Thymus (tissue), 14 donors: ENCODE measurements at places on chromosomes 1 and 21. TPM values are rescaled to one million over a fixed set of nuclear protein-coding genes. Genes with fewer than 3 reads are reported as not detected.

Gene LRRN2
- total RNA-seq, result 0.66 TPM

Gene SHISAL2A
- 0.61 TPM for total RNA-seq

Gene ASCL5
- not detected for total RNA-seq

Gene FAM167B
- total RNA-seq, result 1.2 TPM

Gene VSIG8
- 0.24 TPM for total RNA-seq

DNA sequence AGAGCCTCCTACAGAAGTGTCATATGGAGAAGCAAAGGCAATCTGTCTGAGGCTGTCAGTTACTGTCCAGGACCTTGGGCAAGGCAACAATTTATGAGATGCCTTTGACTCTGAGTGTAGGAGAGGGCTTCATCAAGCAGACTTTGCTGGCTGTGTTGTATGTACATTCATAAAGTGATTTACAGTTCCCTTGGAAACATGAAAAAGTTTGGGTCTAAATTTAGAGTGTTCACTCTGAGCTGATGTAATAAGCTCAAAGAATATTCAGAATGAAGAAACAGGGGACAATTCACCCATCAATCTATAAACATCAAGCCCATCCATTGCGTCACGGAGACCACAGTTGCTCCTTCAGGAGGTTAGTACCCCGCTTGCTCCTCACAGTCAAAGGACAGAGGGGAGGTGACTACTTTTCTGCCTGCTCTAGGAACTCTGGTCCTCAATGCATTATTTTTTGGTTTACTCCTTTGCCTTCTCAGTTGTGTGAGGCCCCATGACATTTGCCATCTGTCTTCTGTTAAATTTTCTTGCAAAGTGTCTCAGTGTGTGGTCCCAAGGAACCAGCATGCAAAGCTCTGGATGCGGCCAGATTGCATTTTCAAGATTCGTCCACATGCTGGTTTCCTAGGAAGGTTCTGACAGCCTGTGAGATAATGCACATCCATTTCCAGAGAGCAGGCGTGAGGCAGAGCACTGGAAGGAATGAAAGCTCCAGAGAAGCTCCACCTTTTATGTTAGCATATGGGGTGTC is 241.1 kb upstream of the KIAA0040 start:
- no peaks in the 10 kb centered on the region for H3K36me3 ChIP-seq
- H3K27me3 ChIP-seq, result no peaks in the 10 kb centered on the region
- no peaks in the 10 kb centered on the region for H3K4me1 ChIP-seq
- no peak for DNase-seq
- no peak overlapping the region for H3K27ac ChIP-seq
- no peak overlapping the region for H3K4me3 ChIP-seq

- DNase-seq, result no peak
- no peaks in the 10 kb centered on the region for H3K4me1 ChIP-seq
- no peaks in the 10 kb centered on the region for H3K36me3 ChIP-seq
- no peak overlapping the region for H3K4me3 ChIP-seq
Observed at GRCh38 chr1:54112705-54113368, 40.0 kb downstream of the CDCP2 start.

GRCh38 chr1:204562075-204562990 is 46.1 kb downstream of the MDM4 start:
- no peak overlapping the region for H3K4me3 ChIP-seq
- H3K4me1 ChIP-seq, result peaks cover 43% of the 10 kb centered on the region
- no peak for DNase-seq
- H3K27me3 ChIP-seq, result no peaks in the 10 kb centered on the region

GRCh38 chr21:42619166-42619565 is 34.3 kb upstream of the PDE9A start:
- H3K36me3 ChIP-seq, result no peaks in the 10 kb centered on the region
- H3K4me1 ChIP-seq, result peaks cover 9% of the 10 kb centered on the region
- no peak overlapping the region for H3K4me3 ChIP-seq
- no peak overlapping the region for H3K27ac ChIP-seq

DNA sequence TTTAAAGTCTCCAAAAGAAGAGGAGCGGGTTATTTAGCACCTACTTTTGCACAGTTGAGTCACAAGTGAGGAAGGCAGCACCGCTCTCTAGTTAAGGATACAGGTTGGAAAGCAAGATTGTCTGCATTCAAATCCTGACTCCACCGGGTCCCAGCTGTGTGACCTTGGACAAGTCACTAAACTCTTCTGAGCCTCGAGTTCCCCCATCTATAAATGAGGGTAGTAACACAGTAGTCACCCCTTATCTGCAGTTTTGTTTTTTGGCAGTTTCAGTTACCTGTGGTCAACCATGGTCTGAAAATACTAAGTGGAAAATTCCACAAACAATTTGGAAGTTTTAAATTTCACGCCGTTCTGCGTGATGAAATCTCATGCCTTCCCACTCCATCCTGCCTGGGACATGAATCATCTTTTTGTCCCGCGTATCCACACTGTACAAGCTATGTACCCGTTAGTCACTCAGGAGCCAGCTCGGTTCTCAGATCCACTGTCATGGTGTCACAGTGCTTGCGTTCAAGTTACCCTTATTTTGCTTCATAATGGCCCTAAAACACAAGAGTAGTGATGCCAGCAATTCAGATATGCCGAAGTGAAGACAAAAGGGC is 49.4 kb downstream of the CAPZB start:
- H3K27ac ChIP-seq, result peak overlapping the region; percentile 79
- peaks cover 5% of the 10 kb centered on the region for H3K36me3 ChIP-seq
- H3K4me1 ChIP-seq, result peaks cover 93% of the 10 kb centered on the region
- no peak for DNase-seq
- no peaks in the 10 kb centered on the region for H3K27me3 ChIP-seq

- DNase-seq, result no peak
- H3K27me3 ChIP-seq, result no peaks in the 10 kb centered on the region
Observed at GRCh38 chr21:40671716-40672115, 175.2 kb downstream of the DSCAM start.

DNA sequence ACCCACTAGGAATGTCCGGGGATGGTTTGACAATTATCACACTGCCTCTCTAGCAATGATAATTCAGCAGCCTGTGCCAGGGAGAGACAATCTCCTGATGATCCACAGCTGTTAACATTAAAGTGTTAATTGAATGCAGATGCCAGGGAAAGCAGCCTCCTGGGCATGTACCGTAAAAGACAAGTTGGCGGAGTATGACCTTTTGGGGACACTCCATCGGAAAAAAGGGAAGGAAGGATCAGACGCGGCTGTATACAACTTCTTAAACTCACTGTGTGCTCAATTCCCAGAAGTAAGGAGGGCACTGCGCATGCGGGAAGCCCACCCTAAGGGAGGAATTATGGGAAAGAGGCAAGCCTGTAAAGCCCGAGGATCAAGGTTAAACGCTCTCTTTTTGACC is 62.6 kb downstream of the MAP3K7CL start:
- peak overlapping the region; percentile 5 for H3K4me3 ChIP-seq
- H3K27ac ChIP-seq, result no peak overlapping the region
- no peaks in the 10 kb centered on the region for H3K27me3 ChIP-seq
- H3K4me1 ChIP-seq, result no peaks in the 10 kb centered on the region
- no peaks in the 10 kb centered on the region for H3K36me3 ChIP-seq

DNA sequence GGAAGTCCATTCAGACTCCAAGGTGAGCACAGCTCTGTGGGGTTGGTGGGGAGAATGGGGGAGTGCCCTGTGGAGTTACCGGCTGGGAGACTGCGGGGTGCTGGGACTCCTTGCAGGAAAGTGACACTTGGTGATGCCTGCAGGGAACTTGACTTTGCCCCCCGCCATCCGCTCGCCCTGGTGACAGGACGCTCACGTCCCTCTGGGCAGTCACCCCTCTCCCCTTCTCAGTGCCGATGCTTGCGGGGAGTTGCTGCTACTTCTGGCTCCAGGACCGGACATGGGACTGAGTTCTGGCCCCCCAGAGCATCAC is 209.5 kb upstream of the C1orf174 start:
- DNase-seq, result no peak
- no peaks in the 10 kb centered on the region for H3K4me1 ChIP-seq
- H3K4me3 ChIP-seq, result no peak overlapping the region
- no peak overlapping the region for H3K27ac ChIP-seq
- no peaks in the 10 kb centered on the region for H3K27me3 ChIP-seq

- H3K4me1 ChIP-seq, result peaks cover 3% of the 10 kb centered on the region
- no peak overlapping the region for H3K4me3 ChIP-seq
- H3K27me3 ChIP-seq, result no peaks in the 10 kb centered on the region
- no peak overlapping the region for H3K27ac ChIP-seq
- DNase-seq, result no peak
- H3K36me3 ChIP-seq, result no peaks in the 10 kb centered on the region
Observed at GRCh38 chr1:19921310-19921709, 2.1 kb downstream of the PLA2G2E start.

- DNase-seq, result peak; percentile 24
- peaks cover 6% of the 10 kb centered on the region for H3K27me3 ChIP-seq
- peak overlapping the region; percentile 42 for H3K4me3 ChIP-seq
- peaks cover 2% of the 10 kb centered on the region for H3K4me1 ChIP-seq
- no peaks in the 10 kb centered on the region for H3K36me3 ChIP-seq
Observed at GRCh38 chr21:25639551-25640201, 618 bp downstream of the JAM2 start.

GRCh38 chr1:47824716-47825115 is 172.5 kb downstream of the TRABD2B start:
- H3K27me3 ChIP-seq, result no peaks in the 10 kb centered on the region
- H3K27ac ChIP-seq, result no peak overlapping the region
- H3K36me3 ChIP-seq, result no peaks in the 10 kb centered on the region
- DNase-seq, result no peak
- H3K4me1 ChIP-seq, result no peaks in the 10 kb centered on the region
- H3K4me3 ChIP-seq, result no peak overlapping the region

- DNase-seq, result no peak
- peak overlapping the region; percentile 73 for H3K27ac ChIP-seq
- no peaks in the 10 kb centered on the region for H3K36me3 ChIP-seq
- no peaks in the 10 kb centered on the region for H3K4me1 ChIP-seq
- no peaks in the 10 kb centered on the region for H3K27me3 ChIP-seq
Observed at GRCh38 chr1:116751621-116752020, 2.6 kb upstream of the CD2 start.

GRCh38 chr1:65176056-65176450 is 28.1 kb downstream of the AK4 start:
- H3K4me3 ChIP-seq, result no peak overlapping the region
- no peak overlapping the region for H3K27ac ChIP-seq
- no peaks in the 10 kb centered on the region for H3K4me1 ChIP-seq
- H3K27me3 ChIP-seq, result no peaks in the 10 kb centered on the region
- no peaks in the 10 kb centered on the region for H3K36me3 ChIP-seq

DNA sequence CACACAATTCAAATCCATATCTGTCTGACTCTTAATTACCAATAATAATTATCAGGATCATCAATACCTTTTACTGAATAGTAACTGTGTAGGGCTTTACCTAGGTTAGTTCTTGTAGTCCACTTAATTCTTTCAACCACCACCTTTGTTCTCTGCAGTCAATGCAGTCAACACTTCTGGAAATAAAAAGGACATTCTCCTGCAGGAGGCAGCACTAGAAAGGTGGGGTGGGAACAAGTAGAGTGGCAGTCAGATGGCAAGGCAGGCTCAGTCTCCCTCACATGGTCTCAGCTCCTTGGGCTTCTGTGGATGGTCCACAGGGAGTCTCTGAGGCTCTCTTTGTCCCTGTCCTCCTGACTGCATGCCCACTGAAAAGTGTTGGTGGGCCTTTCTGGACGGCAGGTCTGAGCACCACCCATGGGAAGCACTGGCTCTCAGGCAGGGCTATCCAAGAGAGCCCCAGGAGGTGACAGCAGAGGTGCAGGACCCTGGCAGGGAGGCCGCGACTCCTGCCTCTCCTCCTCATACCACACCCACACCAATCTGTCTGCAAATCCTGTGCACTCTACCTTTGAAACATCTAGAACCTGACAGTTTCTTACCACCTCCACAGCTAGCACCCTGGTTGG is 237.3 kb downstream of the FOXD2 start:
- DNase-seq, result no peak
- H3K4me3 ChIP-seq, result no peak overlapping the region
- H3K36me3 ChIP-seq, result no peaks in the 10 kb centered on the region
- H3K27me3 ChIP-seq, result no peaks in the 10 kb centered on the region

DNA sequence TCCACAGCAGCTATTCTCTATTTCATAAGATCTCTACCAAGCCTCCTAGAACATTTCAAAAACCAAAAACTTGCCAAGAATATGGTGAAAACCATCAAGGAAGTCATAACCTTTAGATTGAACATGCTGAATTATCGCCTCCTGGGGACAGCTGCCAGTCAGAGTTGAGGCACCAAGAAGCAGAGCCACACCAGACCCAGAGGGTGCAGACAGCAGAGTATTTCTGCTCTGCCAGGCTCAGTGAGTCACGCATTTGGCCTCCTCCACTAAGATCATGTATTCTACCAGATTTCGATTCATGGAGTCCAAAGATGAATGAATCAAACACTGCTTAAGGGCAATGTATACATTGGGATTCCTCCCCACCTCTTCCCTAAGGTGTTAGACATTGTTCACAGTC is 2.1 kb downstream of the F3 start:
- no peaks in the 10 kb centered on the region for H3K36me3 ChIP-seq
- no peak overlapping the region for H3K4me3 ChIP-seq
- H3K27ac ChIP-seq, result no peak overlapping the region
- peaks cover 60% of the 10 kb centered on the region for H3K27me3 ChIP-seq
- no peak for DNase-seq
- peaks cover 13% of the 10 kb centered on the region for H3K4me1 ChIP-seq

DNA sequence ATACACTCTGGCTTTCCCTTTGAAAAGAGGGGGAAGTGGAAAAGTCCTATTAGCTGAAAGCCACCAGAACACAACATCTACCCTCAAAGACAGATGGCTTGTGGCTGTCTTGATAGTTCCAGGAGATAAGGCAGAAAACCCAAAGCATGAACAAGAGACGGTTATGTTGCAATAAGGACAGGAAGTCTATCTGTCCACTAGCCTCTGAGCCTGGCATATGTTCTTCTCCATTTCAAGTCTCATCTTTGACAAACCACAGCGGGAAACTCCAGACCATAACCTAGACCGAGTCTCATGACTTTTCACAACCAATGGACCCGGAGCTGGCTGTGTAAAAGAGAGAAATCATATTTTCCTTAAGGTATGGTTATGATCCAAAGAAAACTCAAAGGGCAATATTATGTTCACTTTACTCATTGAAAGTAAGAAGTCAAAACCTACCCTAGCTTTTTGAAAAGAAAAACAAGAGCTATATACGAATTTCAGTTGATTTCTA is 33.8 kb downstream of the DUSP10 start:
- H3K27me3 ChIP-seq, result no peaks in the 10 kb centered on the region
- peak; percentile 56 for DNase-seq
- no peak overlapping the region for H3K4me3 ChIP-seq
- no peak overlapping the region for H3K27ac ChIP-seq
